Activated T-helper 17 cell treated with anti-CD3 and anti-CD28 coated beads, Interleukin-2, amount 50 U/mL, for 72 hours (primary cell): ENCODE measurements at places on chromosomes 5 and 9.

- ATAC-seq = no peak
Observed at GRCh38 chr5:154331232-154331631, 114.6 kb upstream of the SAP30L start.

DNA sequence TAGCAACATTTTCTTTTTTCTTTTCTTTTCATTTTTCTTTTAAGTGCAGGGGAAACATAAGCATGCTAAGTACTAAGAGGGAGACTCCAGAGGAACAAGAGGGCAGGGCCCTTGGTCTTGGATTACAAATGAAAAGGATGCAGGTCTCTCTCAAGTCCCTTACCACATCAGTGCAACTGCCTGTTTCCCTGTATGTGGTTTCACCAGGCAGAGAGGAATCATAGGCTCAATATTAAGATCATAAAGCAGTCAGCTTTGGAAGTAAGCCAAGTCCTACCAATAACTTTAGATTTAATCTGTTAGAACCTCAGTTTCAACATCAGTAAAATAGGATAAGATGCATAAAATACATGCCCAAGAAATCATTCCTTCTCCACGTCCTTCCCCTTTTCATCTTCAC is 422.7 kb upstream of the PAPPA start:
- no peak for ATAC-seq

DNA sequence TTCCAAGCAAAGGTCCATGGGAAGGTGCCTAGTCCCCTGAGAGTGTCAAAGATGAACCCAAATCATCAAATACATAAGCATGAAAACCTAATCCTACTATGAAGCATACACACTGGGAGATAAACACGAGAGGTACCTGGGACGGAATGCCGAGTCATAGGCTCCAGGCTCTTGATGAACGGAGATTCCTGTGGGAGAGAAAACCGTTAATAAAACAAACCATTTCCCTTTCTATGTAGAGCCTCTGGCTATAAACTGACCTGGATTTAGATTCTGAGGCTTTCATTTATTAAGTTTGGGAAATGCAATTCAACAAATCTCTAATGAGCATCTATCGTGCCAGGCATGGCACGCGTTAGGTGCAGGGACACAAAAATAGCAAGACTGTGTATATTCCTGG is 206.4 kb upstream of the IL12B start:
- no peak for ATAC-seq

GRCh38 chr9:5626727-5627634 is 1.9 kb upstream of the RIC1 start:
- peak; percentile 8 for ATAC-seq

DNA sequence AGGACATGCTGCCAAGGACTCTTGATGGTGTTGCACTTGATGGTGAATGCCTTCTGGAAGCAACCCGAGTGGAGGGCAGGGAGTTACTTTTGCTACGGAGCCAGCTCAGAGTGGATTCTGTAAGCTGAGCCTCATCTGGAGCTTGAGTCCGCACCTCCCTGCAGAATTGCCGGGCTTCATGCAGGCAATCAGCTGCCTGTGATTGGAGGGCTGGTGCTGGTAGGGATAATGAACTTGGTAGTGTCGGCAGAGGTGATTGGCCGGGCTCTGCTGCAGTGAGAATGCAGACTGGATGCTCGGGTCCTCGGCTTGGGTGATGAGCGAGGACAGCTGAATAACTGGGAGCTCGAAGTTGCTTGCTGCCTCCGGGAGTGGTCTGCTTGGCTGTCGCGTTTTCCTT is 23.1 kb downstream of the SLC25A25 start:
- ATAC-seq = no peak

DNA sequence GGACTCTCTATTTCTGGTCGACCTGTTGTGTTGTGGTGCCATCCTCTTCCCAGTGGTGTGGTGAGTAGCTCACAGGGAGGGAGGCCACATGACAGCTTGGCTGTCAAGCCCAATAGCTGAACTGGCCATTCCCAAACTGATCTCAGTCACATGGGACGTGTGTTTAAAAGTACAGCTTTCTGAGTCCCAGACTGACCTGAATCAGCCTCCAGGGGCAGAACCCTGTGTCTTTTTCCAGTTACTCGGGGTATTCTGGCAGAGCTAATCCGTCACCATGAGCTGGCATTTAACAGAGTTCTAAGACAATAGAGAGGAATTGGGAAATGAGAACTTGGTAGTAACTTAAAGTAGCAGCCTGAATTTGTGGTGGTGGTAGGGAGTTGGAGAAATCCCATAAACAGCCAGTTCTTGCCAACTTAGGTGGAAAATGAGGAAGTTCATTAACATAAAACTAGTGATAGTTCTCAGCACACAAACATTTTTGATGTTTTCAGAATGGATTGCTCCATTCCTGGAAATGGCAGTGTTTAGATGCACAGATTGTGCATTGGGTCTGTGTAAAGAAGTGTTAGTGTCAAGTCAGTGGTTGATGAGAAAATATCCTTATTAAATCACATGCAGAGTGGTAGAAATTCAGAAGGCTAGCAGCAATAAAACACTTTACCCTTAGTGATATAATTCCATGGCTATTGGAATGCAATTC is 50.9 kb downstream of the GPR107 start:
- no peak for ATAC-seq

DNA sequence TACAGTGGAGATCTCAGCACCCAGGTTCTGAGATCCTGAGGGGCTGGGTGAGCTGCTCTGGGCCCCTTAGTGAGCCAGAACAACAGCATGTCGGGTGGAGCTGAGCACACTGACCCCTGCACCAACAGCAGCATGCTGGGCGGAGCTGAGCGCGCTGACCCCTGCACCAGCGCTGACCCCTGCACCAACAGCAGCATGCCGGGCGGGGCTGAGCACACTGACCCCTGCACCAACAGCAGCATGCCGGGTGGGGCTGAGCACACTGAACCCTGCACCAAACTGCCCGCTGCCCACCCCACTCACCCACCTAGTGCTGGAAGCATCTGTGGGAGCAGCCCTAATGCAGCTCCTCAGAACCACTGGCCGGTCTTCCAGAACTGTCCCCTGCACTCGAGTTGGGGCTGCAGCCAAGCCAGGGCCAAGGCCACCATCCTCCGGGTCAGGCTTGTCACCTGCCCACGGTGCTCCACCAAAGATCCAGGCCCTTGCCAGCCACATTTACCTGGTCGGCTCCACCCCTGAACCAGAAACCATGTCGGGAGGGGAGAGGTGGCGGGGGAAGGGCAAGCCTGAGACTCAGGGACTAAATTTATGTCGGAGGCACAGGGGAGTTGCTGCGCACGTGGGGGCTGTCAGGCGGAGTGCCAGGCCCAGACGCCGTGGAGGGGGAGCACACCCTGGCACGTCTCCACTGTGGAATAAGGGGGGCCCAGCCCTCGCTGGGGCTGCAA is 80.3 kb downstream of the ADAMTS2 start:
- no peak for ATAC-seq

GRCh38 chr5:139708877-139709581 is 60.9 kb downstream of the CXXC5 start:
- ATAC-seq = no peak

DNA sequence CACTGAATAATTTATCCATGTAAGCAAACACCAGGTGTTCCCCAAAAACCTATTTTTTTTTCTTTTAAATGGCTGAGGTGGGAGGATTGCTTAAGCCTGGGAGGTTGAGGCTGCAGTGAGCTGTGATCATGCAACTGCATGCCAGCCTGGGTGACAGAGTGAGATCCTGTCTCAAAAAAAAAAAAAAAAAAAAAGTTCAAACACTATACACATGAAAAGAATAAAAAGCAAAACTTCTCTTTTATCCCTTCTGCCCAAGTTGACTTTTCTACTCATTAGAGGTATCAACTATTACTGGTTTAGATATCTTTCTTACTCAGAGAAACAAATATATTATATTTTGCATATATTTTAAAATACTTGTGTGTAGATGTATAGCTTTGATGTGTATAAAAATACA is 17.8 kb downstream of the DCTN4 start:
- ATAC-seq = no peak

- no peak for ATAC-seq
Observed at GRCh38 chr9:104209387-104209786, 115.3 kb downstream of the SMC2 start.

- ATAC-seq = no peak
Observed at GRCh38 chr9:130663977-130664250, 480 bp upstream of the PRDM12 start.

GRCh38 chr5:101678481-101679193 is 617.4 kb downstream of the SLCO4C1 start:
- peak; percentile 32 for ATAC-seq

- ATAC-seq = no peak
Observed at GRCh38 chr5:6856653-6857052, 143.4 kb downstream of the TENT4A start.

- no peak for ATAC-seq
Observed at GRCh38 chr9:28120184-28120583, 546.9 kb upstream of the C9orf72 start.

GRCh38 chr9:129775448-129775798 is 22.6 kb upstream of the PTGES start:
- ATAC-seq = no peak

GRCh38 chr5:136047858-136048257 is 19.1 kb downstream of the TGFBI start:
- ATAC-seq = no peak

DNA sequence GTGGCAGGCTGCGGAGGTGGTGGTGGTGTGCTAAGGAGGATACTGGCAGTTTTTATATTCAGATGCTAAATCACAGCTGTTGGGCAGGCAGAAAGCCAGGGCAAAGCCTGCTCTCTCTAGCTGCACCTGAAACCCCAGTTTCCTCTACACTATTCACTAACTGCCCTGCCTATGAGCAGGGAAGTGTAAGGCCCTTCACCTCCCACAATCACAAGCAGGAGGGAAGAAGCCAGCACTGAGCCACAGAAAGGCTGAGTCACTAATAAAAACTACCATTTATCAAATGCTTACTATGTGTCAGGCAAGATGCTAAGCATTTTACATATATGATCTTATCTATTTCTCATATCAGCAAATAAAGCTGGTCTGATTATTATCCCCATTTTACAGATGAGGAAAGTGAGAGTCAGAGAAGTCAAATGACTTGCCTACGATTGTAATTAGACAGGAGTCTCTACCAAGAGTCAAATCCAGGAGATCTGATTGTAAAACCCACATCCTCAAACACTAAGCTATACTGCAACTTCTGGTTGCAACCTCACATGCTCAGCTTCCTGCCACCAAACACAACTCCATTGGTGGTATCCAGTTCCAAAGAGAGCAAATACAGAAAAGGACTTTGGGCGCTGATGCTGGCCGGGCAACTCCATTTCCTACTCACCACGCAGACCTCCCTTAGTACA is 17.7 kb upstream of the IL6ST start:
- ATAC-seq = peak; percentile 80

- peak; percentile 29 for ATAC-seq
Observed at GRCh38 chr5:42992088-42992879, 47.8 kb downstream of the ANXA2R start.

DNA sequence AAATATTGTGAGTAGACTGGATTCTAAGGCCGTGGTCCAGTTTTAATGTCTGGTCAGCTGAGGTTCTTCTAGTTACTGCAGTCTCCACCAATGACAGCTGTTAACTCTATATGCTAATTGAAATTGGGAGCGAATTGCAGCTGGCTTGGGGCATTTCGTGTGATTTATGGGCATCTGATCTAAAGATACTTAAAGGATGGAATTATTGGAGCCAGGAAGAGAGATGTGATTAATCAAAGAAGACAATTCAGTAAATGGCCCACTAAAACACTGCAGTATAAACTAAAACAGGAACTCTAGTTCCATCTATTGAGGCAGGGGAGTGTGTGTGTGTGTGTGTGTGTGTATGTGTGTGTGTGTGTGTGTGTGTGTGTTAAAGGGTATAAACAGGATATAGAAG is 157.5 kb upstream of the IQGAP2 start:
- no peak for ATAC-seq

GRCh38 chr9:93081931-93082330 is 14.1 kb upstream of the CARD19 start:
- ATAC-seq = peak; percentile 57

GRCh38 chr9:134791009-134791408 is 89.6 kb upstream of the FCN2 start:
- ATAC-seq = no peak

DNA sequence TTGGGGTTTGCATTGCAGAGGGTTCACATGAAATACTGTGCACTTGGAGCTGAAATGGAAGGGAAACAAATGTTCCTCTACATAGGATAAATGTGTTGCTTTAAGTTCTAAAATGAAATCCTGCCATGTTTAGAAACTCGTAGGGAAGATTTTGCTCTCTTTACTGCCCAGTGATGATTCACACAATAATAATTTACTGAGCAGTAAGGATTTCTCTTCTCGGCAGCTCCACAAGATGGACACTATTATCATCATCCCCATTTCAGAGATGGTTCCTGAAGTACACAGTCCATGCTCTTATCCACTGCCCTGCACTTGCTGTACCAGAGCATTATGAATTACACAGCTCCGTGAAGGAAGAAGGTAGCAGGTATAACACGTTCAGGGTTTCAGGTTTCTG is 4.1 kb downstream of the HACD4 start:
- ATAC-seq = no peak

GRCh38 chr5:10507575-10508096 is 56.2 kb upstream of the ANKRD33B start:
- ATAC-seq = no peak

DNA sequence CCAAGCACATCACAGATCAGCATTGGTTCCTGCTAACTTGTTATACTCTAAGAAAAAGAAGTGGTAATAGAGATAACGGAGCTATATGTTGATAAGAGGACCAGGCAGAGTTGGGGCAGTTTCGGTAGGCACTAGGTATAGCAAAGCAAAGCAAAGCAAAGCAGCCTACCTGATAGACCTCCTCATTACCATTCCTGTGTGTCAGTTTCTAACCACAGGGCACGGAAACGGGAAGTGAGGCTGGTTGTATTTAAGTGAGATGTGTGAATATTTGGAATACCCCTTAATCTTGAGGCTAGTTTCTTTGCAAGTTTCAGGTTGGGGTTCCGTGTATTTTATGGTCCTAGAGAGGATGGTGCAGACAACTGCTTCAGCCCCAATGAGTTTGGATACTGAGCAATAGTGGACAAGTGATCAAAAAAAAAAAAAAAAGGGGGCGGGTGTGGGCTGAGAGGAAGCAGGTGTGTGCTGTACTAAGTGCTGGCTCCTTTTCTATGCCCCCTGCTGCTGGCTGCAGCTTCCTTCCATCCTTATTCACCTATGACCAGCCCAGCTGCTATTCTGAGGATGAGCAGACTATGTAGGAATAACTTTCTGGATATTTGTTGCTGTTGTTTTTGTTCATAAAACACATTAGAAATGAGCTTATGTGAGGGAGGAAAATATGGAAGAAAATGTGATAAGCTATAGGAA is 183.3 kb downstream of the SH3GL2 start:
- no peak for ATAC-seq

- ATAC-seq = no peak
Observed at GRCh38 chr9:87238545-87238944, 259.1 kb upstream of the DAPK1 start.

DNA sequence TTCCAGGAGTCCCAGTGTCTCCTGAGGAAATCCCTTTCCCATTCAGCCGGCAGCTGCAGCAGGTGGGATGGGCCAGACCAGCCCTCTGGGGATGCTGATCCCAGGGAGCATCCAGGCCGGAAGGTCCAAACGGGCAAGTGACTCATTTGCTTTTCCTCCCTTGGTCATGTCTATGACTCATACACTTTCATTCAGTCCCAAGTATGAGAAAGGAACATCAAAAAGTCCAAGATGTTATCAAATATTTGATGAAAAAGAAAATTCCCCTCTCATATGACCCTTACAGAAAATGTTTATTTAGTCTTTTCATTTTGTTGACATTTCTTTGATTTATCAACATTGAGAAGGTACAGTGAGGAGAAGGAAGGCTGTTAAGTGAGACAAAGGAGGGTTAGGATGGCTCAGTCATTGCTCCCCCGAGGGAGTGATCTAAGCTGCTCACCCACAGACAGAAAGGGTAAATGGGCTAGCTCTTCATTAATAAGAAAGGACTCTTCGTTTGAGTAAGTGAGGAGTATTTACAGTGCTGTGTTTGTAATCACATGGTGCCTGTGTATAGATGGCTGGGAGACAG is 117.6 kb upstream of the ANKRD55 start:
- peak; percentile 69 for ATAC-seq
